ENCODE measurements at places on chromosomes 7 and 10.
A peak's percentile ranks its signal among the peaks of the same experiment; 100 is the strongest.

- no peak for DNase-seq
These were observed 6.6 kb upstream of the RHBDD2 start for GRCh38 chr7:75872073-75872782.

DNA sequence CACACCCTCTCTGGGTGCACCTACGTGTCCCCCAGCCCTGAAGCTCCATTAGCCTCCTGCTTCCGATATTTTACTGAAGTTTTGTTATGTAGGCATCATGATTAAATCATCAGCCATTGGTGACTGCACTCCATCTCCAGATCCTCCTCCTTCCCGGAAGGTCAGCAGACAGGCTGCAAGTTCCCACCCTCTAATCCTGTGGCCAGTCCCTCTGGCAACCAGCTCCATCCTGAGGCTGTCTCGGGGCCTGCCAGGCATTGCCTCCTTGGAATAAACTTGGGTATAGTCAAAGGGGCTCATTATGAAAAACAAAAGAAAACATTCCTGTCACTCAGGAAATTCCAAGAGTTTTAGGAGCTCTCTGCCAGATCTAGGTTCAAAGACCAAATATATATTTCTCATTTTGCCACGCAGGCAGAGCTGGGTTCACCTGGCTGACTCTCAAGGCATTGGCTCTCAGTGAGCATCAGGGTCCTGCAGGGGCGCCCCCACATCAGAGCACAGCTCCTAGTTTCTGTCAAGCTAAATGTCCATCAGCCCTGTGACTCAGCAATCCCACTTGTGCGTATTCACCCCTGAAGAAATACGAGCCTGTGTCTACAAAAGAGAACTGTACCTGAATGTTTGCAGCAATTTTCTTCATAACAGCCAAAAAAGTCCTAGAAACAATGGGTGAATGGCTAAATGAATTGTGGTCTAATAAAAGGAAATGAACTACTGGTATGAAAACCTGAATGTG, 27.4 kb upstream of the TMEM72 start:
- no peak for DNase-seq

DNA sequence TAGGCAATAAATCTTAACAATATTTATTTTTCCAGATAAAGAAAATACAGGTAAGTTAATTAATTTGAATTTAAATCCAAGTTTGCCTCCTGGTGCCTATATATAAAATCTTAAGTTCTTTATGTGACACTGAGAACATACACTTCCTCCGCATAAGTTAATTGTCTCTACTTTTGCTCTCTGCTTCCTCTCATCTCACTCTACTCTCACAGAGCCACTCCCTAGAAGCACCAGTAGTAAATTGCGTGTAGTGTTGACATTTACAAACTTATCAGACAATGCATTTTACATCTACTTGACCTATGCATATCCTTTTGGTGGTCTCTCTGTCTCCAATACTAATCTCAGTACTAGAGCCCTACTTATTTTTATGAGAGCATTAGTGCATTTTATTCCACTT, 144.5 kb downstream of the ETV1 start:
- DNase-seq = no peak

DNA sequence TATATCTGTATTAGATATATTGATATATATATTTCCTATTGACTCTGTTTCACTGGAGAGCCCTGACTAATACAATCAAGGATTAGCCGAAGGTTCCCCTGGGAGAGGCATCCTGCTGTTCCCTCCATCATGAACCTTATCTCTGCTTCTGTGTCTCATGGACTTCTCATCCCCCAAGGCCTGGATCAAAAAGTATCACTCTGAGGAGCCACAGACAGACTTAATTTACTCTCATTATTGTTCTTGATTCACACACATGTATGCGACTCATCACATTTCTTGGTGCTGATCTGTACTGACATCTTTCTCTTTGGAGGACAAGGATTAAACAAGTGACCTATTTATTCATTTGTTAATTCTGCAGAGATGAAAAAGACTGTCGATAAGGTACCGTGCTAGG, 550.2 kb downstream of the KCNMA1 start:
- no peak for DNase-seq

DNA sequence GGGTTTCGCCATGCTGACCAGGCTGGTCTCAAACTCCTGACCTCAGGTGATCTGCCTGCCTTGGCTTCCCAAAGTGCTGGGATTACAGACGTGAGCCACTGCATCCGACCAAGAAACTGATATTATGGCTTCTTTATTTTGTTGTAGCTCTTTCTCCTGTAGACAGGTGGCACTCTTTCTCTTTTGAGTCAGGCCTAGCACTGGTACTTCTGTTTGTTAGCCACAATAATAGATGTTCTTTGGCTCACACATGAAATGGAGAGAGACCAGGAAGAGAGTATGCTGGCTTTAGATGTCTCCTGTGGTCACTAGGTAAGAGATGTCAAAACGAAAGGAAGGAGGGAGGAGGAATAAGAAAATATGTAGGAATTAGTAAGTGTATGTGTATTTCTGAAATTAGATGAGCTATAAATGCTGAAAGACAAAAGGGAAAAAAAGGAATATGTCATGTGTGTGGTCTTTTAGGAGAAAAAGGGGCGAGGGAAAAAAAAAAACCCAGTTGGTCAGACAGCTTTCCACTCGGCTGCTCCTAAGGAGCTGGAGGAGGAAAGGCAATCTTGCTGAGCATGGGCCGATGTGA, 78.7 kb downstream of the CLEC2L start:
- DNase-seq = peak; percentile 14

DNA sequence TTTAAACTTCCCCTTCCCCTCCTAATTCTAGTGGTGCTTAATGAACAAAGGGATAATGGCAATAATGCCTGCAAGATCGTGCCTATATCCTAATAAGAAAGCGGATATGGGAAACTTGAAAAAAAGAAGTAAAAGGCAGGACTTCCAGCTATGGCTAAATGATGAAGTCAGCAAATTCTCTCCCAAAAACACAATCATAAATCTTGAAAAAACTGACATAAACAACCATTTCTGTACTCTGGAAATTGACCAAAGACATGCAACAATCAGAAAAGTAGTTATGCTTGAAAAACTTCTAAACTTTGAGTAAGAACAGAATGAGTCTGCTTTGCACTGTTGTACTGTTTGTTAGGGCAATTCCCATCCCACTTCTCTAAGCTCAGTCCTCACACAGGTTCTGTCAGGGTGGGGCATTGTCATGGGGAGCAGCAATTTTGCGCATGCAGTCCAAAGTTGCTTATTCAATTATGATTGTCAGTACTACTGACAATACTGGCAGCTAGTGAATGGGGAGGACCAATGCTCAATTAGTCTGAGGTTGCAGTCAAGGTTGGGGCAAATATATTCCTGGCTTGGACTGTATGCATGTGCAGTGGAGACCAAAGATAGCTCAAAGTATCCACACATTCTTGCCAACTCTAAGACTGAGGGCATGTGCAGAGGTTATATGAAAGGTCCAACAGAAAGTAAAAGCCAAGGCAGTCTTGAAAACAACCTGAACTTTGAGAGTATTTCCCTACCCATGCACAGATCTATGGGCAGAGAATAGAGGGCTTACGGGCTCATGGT, 34.1 kb upstream of the ARHGAP22 start:
- DNase-seq = no peak

DNA sequence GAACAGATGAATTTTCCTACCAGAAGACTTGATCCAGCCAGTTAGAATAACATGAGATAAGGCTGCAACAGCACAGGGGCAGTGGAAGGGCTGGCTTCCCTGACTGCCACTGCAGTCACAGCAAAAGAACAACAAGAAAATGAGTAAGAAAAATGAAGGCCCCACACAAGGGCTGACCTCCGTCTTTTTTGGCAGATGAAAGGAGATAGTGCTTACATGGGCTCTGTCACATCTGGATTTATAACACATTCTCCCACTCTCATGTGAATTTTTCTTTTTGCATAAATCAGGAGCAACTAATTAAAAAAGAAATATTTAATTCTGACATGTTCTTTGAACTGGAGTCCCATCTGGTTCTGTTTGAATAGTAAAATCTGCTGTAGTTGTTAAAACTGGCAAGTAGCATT, 99.6 kb downstream of the NRP1 start:
- DNase-seq = no peak

- no peak for DNase-seq
These were observed 11.9 kb upstream of the INPP5F start for GRCh38 chr10:119713744-119714483.

DNA sequence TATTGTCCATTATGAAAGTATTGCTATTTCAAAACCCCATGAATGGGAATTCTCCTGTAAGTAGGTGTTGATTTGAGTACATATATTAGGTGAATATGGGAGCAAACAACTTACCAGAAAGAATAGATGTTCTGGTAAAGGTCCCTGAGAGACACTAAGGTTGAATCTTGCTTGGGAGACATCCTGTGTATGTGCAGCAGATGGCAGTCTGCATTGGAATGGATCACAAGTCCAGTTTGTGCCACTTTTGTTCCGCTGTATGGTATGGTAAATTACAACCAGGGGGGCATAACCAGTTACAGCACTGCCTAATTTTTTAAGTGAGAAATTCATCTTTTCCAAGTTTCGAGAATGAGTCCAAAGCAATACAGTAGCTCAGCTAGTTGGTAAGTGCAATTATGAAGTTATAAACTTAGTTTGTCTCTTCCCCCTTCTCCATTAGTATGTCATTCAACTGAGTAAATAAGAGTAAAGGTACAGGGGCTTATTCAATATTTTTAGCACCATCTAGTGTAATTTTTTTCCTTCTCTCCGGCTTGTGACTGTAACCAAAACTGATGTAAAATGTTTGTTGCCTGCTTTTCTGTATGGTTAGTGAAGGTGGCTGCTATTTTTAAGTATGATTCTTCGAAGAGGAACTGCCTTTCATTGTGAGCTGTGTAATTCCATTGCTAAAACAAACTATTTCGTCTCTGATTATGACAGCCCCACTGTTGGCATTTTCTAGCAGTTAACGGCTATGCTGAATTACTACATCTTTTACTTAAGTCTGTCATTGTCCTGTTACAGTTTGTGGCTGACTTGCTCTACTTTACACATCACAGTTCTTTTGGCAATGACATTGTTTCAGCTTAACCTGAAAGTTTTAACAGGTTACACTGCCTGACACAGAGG, 2.8 kb downstream of the MCU start:
- no peak for DNase-seq

- no peak for DNase-seq
These were observed 177.9 kb upstream of the BET1 start for GRCh38 chr7:94182066-94182465.

DNA sequence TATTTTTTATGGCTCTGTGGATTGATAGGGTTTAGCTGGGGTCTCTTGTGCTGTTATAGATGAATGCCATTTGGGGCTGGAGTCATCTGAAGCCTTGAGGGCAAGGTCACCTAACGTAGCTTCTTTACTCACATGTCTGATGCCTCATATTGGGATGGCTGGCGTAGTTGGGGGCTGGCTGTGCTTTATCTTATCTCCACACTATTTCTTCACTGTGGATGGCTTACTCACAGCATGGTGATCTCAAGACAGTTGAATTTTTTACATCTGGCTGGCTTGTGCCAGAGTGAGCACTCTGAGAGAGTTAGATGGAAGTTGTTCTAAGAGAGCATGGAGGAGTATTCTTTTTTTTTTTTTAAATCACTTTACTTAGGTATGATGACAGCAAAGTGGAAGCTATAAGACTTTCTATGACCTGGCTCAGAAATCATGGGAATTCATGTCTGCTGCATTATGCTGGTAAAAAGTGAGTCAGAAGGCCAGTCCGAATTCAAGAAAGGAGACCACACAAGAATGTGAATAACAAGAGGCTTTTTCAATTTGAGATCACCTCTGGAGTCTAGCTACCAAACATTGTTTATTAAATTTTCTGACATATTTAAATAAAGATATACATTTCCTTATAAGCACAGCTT, 252.4 kb upstream of the TPK1 start:
- no peak for DNase-seq
